Epithelial cell of proximal tubule (primary cell): ENCODE measurements at places on chromosomes 11 and 22.

DNA sequence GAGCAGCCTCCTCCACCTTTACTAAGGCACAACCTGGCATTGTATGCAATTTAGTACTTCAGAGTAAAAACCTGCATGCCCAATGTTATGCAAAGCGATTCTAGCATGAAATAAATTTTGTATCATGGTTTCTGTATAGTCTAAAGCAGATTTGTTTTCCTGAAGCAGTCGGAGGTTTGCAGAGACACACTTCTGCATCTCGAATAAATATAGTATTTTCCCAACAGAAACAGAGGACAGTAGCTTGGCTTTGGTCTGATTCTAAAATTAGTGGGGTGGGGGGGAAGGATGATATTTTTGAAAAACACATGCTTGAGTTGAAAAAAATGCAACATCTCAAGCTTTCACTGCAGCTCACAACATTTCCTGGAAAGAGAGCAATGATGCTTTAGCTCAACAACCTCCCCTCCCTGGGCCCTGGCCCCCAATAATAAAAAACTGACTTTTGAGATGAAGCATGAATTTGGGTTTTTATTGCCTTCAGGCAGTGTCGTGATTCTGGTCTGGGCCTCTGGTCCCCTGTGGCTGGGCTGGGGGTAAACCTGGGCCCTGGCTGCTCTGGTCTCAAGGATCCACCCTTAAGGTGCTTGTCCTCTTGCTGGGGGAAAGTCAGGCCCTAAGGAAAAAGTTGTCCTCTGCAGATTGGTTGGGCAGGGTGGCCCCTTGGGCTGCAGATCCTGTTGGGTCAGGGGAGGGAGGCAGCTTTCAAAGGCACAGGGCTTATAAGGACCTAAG lies 48.2 kb downstream of the KCNC1 start:
- DNase-seq, result no peak

- no peak for DNase-seq
Measured at GRCh38 chr22:46796566-46797195, 34.2 kb downstream of the TBC1D22A start.

GRCh38 chr22:37578002-37578401 lies 1.9 kb downstream of the LGALS2 start:
- DNase-seq, result no peak

GRCh38 chr22:32926600-32926999 lies 125.1 kb downstream of the TIMP3 start:
- no peak for DNase-seq

DNA sequence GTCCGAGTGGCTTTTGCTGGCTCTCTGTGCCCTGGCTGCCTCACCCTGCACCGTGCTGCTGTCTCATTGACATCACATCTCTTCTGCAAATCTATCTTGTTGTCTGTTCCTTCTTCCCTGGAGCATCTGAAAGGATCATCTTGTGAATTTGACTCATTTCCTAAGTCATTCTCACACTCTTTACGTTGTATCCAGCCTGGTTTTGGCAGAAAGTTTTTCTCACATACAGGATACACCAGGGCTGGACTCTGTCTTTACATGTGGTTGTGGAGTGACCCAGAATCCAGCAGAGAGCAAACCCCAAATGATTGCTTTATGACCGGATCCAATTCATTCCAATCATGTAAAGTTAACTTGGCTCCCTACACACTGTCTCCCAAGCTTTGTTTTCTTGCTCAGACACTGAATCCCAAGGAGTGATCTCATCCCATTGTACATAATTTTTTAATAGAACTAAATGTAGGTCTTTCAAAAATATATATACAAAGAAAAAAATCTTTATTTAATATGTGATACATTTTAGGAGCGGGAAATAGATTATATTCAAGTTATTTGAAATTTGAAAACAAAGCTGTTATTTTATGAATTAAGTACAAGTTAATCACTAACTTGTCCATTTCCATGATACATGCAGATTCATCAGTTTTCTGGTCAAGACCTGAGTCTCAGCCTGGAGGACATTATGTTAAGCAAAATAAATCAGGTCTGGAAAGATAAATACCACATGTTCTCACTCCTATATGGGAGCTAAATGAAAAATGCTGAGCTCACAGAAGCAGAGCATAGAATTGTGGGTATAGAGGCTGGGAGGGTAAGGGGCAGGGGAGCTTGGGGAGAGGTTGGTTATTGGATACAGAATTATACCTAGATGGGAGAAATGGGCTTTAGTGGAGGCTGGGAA lies 2.9 kb upstream of the RFPL1 start:
- DNase-seq, result no peak

DNA sequence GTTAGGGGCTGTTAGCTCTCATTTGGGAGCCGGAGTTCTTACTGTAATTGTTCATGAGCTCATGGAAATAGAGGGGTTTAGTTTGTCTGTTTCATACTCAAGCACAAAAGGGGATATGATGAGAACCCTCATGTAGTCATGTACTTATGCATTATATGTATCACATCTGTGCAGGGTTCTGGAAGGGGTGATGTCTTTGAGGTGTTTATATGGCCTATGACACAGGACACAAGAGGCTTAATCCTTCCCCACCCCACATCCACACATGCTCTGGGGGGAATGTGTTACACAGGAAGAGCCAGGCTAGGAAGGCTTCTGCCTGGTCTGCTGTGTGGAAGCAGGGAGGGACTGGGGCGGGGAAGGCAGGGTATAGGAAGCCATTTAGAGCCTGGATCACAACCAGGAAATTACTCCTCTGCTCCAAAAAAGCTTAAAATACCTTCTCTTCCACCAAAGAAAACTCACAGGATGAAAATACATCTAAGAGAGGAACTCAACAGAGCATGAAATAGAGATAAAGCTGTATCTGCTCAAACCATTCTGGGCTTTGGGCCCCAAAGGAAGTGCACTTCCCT lies 316.1 kb downstream of the TMEM135 start:
- no peak for DNase-seq
